ENCODE measurements at places on chromosomes 7 and 10. TPM values are rescaled to one million over a fixed set of nuclear protein-coding genes. Genes with fewer than 3 reads are reported as not detected.

Gene EPHB6
- total RNA-seq, result 98.1 TPM

Gene NPSR1
- total RNA-seq, result not detected

Gene CALHM3
- total RNA-seq, result not detected

Gene ZCCHC24
- 51.2 TPM for total RNA-seq

Gene TCERG1L
- total RNA-seq, result 0.23 TPM

Gene ACSM6
- not detected for total RNA-seq

Gene FBXO24
- 2.3 TPM for total RNA-seq

Gene AZGP1
- total RNA-seq, result 4,716 TPM

- peak; percentile 13 for DNase-seq
These were observed 39.1 kb upstream of the ABLIM1 start for GRCh38 chr10:114697061-114697598.

DNA sequence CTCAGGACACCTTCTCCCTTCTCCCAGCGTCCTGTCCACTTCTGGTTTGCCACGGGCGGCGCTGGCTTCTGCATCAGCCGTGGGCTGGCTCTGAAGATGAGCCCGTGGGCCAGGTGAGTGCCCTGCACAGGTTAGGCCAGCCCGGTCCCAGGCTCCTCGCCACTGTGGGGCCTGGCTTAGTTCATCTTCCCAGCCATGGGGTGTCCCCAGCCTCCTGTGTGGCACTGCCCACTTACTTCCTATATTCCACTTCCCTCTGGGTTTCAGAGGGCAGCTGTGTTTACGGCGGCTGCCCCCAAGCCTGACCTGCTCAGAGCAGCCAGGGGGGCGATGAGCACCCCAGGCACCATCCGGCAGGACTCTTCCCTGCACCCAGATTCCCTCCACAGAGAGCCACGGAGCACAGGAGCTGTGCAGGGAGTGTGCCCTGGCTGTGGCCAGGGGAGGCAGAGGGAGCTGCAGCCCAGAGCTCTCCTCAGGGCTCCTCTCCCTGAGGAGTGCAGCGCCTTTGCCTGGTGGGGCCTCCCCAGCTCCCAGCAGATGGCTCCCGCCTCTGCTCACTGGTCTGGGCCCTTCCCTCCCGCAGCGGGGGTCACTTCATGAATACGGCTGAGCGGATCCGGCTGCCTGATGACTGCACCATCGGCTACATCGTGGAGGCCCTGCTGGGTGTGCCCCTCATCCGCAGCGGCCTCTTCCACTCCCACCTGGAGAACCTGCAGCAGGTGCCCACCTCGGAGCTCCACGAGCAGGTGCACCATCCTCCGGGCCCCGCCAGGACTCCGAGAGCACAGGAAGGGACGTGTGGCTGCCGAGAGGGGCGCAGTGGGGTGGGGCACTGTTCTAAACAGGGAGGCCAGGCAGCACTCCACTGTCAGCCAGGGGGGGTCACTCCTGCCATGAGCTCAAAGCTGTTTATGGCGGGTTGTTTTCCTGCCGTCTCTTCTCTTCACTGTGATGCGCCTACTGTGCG is 6.4 kb downstream of the LFNG start:
- no peak for DNase-seq

DNA sequence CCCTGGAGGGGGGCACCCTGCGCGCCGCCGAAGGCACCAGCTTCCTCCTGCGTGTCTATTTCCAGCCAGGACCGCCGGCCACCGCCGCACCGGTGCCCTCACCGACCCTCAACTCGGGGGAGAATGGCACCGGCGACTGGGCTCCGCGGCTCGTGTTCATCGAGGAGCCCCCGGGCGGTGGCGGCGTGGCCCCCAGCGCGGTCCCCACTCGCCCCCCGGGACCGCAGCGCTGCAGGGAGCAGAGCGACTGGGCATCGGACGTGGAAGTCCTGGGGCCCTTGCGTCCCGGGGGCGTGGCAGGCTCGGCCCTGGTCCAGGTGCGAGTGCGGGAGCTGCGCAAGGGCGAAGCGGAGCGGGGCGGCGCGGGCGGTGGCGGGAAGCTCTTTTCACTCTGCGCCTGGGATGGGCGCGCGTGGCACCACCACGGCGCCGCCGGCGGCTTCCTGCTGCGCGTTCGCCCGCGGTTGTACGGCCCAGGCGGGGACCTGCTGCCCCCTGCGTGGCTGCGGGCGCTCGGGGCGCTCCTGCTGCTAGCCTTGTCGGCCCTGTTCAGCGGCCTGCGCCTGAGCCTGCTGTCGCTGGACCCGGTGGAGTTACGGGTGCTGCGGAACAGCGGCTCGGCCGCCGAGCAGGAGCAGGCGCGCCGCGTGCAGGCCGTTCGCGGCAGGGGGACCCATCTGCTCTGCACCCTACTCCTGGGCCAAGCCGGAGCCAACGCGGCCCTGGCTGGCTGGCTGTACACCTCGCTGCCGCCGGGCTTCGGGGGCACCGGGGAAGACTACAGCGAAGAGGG is 594 bp downstream of the CNNM1 start:
- no peak for DNase-seq

DNA sequence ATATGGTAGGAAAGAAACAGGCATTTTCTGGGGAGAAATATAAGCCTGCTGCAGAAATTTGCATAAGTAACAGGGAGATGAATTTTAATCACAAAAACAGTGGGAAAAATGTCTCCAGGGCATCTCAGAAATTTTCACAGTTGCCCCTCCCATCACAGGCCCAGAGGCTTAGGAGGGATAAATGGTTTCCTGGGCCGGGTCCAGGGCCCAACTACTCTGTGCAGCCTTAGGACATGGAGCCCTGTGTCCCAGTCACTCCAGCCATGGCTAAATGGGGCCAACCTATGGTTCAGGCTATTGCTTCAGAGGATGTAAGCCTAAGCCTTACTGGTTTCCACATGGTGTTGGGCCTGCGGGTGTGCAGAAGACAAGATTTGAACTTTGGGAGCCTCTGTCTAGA is 9.2 kb downstream of the OR6B1 start:
- no peak for DNase-seq

DNA sequence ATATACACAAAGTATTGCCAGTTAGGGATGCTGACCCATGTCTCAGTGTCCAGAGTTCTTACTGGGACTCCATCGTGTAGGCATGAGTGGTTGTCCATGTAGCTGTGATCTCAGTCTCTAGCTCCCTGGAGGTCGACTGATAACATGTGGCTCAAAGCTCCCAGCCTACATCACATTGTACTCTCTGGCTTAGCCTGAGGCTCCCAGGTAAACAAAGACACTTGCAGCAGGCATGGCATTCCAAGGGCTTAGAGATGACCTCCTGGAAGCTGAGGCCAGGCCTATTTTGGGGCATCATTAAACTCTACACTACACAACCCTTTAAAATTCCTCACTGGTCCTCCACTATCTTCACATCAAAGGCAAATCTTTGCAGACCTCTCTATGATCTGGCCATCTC is 100.8 kb upstream of the DOCK1 start:
- DNase-seq, result no peak

- DNase-seq, result no peak
These were observed 219.5 kb downstream of the PAXIP1 start for GRCh38 chr7:154783281-154783909.

GRCh38 chr7:32037650-32038198 is 32.5 kb downstream of the PDE1C start:
- no peak for DNase-seq

GRCh38 chr7:127652333-127653248 is 597 bp downstream of the SND1 start:
- DNase-seq, result no peak

DNA sequence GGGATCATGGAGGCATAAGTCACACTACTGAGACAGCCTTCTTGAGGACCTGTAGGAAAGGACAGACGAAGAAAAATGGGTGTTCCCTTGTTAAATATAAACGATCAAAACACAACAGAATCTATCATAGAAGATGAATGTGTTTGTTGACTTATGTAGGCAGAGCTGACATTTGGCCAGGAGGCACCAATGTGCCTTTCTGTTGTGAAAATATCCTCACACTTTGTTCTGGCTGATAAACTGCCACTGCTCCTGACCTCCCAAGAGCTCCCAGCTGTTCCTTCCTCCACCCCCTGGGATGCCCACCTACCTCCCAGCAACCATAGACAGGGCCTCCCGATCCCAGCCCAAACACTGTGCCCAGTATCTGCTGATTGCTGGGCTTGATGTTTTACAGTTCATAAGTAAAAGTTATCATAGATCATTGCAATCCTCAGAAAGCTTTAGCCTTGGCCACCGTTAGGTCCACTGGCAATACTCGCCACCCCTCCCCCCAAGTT is 116.6 kb downstream of the CTTNBP2 start:
- no peak for DNase-seq

GRCh38 chr7:151207804-151208203 is 2.5 kb downstream of the H2BK1 start:
- no peak for DNase-seq

- no peak for DNase-seq
These were observed 143.6 kb downstream of the CUBN start for GRCh38 chr10:16986082-16986405.

DNA sequence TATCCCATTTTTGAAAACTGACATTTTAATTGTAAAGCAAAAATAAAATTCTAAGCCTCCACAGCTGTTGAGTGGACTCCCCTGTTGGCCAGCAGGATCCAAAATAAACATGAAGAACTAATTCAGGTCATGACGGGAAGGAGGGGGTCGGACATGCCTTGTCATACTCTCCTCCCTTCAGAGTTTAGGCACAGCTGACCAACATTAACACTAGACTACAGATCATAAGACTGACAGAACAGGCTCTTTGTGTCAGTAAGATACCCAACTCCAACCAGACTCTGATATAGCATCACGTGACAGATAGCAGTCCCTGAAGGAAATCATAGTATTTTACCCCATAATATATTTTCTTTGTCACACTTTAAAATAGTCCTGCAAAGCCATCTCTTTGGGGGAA is 20.9 kb upstream of the ZNF12 start:
- no peak for DNase-seq

- DNase-seq, result no peak
These were observed 65.0 kb downstream of the PIP4K2A start for GRCh38 chr10:22649390-22649841.

GRCh38 chr10:74855439-74855838 is 29.0 kb downstream of the KAT6B start:
- DNase-seq, result no peak

GRCh38 chr10:29228562-29228961 is 60.3 kb upstream of the LYZL1 start:
- DNase-seq, result no peak

- DNase-seq, result no peak
These were observed 61.2 kb downstream of the PPP1R3C start for GRCh38 chr10:91571671-91572070.

GRCh38 chr7:138726288-138726687 is 25.1 kb upstream of the SVOPL start:
- DNase-seq, result no peak

DNA sequence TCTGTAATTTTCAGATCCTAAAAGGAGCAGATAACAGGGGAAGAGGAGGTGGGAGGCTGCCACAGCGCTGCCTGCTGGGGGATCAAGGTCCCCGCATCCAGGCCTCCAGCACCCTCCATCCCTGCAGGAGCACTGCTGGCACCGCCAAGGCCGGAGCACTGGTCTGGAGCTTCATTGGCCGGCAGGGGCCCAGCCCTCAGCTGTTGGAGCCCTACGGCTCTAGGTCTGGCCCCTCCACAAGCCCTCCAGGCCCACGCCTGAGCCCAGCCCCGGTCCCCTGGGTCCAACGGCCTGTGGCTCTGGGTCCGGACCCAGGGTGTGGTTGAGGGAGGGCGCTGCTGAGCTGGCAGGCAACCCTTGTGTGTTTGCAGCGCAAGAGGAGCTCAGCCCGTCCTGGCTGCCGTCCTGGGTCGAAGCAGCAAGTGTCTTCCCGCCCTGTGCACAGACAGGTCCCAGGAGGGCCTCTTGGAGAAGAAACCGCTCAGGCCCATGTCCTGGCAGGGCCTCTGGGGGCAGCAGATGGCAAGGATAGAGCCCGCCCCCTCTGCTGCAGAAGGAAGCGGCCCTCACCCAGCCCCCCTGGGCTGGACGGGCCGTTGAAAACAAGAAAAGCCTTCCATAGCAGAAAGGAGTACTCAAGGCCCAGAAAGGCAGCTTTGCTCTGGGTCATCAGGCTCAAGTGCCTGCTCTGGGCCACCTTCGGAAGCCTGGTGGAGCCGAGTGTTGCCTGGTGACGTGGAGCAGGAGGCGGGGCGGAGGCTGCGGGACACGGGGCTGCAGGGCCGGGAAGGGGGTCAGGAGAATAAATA is 54.3 kb upstream of the TNRC18 start:
- no peak for DNase-seq

GRCh38 chr10:113381981-113382509 is 170.8 kb upstream of the HABP2 start:
- no peak for DNase-seq

- DNase-seq, result no peak
These were observed 25.7 kb downstream of the SUV39H2 start for GRCh38 chr10:14904316-14904732.

DNA sequence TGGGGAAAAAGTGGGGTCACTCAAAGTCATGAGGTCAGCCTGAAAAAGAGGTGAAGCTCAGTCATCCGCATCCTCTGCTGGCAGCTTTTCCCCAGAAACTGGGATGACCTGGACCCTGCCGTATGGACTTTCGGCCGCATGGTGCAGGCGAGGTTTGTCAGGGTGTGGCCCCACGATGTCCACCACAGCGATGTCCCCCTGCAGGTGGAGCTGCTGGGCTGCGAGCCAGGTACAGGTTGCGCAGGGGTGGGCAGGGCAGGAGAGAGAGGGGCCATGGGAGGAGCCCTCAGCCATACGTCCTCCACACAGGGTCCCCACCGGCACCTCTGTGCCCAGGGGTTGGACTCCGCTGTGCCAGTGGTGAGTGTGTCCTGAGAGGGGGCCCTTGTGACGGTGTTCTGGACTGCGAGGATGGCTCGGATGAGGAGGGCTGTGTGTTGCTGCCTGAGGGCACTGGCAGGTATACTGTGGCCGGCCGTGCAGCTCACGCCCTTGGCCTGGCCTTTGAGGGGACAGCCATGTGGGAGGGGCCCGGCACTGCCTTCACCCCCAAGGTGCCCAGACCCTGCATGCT is 23.0 kb upstream of the ZNF467 start:
- no peak for DNase-seq

DNA sequence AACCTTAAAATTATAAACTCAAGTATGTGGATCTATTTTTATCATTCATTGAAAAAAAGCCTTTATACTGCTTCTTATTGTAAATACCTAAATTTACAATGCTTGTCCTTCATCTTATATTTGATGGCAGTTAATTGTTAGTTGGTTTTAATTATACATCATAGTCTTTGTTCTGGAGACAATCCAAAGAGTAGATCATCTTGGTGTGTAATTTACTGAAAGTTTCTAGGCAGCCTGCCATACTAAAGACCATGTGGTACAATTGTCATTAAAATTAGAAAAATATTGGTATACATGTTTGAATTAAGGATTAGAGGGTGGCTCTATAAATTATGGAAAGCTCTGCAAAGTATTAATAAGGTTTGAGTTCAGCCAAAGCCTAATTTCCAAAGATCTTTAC is 231.4 kb downstream of the KCND2 start:
- no peak for DNase-seq

- DNase-seq, result no peak
These were observed 276.9 kb downstream of the HGF start for GRCh38 chr7:81492910-81493309.

- DNase-seq, result peak; percentile 51
These were observed 69.3 kb downstream of the ETV1 start for GRCh38 chr7:13920053-13920697.

All from prostate gland (tissue), 2 donors.